Spinal cord (tissue), 10 donors: ENCODE measurements at places on chromosomes 5 and 9. TPM values are rescaled to one million over a fixed set of nuclear protein-coding genes. Genes with fewer than 3 reads are reported as not detected.

ZBTB34 gene
- polyA plus RNA-seq = 16.0 TPM

TSSK1B gene
- polyA plus RNA-seq = 0.06 TPM

DHX29 gene
- polyA plus RNA-seq = 28.1 TPM

STPG3 gene
- 0.68 TPM for polyA plus RNA-seq

FOXD4 gene
- polyA plus RNA-seq = 1.4 TPM

ZNF483 gene
- 6.7 TPM for polyA plus RNA-seq

NR5A1 gene
- polyA plus RNA-seq = 0.09 TPM

RMND5B gene
- 43.8 TPM for polyA plus RNA-seq

ZNF454 gene
- polyA plus RNA-seq = 5.9 TPM

LMX1B gene
- polyA plus RNA-seq = 34.0 TPM

PHYHD1 gene
- 27.4 TPM for polyA plus RNA-seq

ZNF474 gene
- 1.6 TPM for polyA plus RNA-seq

GOLPH3 gene
- polyA plus RNA-seq = 74.8 TPM

EIF4EBP3 gene
- 3.2 TPM for polyA plus RNA-seq

CDH10 gene
- polyA plus RNA-seq = 29.5 TPM

PCDHGC5 gene
- 6.5 TPM for polyA plus RNA-seq

PCDHGB2 gene
- polyA plus RNA-seq = 14.0 TPM

SLC6A19 gene
- 0.39 TPM for polyA plus RNA-seq

COX7C gene
- 1,033 TPM for polyA plus RNA-seq

CNTNAP3 gene
- 9.9 TPM for polyA plus RNA-seq

ZFP37 gene
- polyA plus RNA-seq = 15.3 TPM

IL5 gene
- polyA plus RNA-seq = 0.86 TPM

LRRC8A gene
- 57.4 TPM for polyA plus RNA-seq

SLC6A18 gene
- polyA plus RNA-seq = not detected

NTRK2 gene
- polyA plus RNA-seq = 166 TPM

RGS3 gene
- 41.6 TPM for polyA plus RNA-seq

HBEGF gene
- 21.9 TPM for polyA plus RNA-seq

PTGDS gene
- polyA plus RNA-seq = 3,209 TPM

PCDHGA2 gene
- polyA plus RNA-seq = 14.0 TPM

PCDHA4 gene
- 8.7 TPM for polyA plus RNA-seq

GALNT12 gene
- polyA plus RNA-seq = 4.9 TPM

NPM1 gene
- 584 TPM for polyA plus RNA-seq

TLX3 gene
- polyA plus RNA-seq = 11.1 TPM
